Activated CD8-positive, alpha-beta T cell treated with anti-CD3 and anti-CD28 coated beads for 36 hours (primary cell): ENCODE measurements at places on chromosomes 3 and 15. TPM values are rescaled to one million over a fixed set of nuclear protein-coding genes. Genes with fewer than 3 reads are reported as not detected.

DNA sequence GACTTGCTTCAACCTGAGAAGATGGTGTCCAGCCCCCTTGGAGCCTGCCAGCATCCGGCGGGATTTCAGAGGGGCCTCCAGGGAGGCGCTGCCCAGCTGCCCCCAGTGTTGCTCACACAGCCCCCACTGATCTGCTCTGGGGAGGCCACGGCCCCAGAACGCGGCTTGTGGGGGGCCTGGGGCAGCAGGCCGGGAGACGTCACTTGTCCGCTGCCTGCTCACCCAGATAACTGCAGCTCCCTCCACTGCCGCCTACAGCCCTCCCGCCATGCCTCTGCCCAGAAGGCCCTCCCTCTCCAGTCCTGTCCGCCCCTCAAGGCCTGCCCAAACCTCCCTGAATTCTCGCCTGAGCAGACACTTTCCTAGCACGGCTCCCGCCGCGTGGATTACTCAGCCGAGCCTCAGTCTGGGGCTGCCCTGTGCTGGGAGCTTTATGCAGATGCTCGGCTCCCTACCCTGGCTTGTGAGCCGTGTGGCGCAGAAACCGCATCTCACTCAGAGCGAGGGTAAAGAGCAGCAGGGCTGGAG is 17.2 kb upstream of the ADIPOQ start:
- peaks cover 23% of the 10 kb centered on the region for H3K27me3 ChIP-seq
- H3K36me3 ChIP-seq: peaks cover 14% of the 10 kb centered on the region
- H3K4me1 ChIP-seq: peaks cover 31% of the 10 kb centered on the region
- DNase-seq: peak; percentile 73
- peak overlapping the region; percentile 71 for H3K27ac ChIP-seq

- peaks cover 34% of the 10 kb centered on the region for H3K4me1 ChIP-seq
- no peaks in the 10 kb centered on the region for H3K36me3 ChIP-seq
- peak overlapping the region; percentile 91 for H3K27ac ChIP-seq
- H3K27me3 ChIP-seq: peaks cover 3% of the 10 kb centered on the region
Measured at GRCh38 chr15:69468241-69469121, 15.9 kb downstream of the RPLP1 start.

DCLK3 gene
- not detected for total RNA-seq

IGSF10 gene
- total RNA-seq: not detected

DNA sequence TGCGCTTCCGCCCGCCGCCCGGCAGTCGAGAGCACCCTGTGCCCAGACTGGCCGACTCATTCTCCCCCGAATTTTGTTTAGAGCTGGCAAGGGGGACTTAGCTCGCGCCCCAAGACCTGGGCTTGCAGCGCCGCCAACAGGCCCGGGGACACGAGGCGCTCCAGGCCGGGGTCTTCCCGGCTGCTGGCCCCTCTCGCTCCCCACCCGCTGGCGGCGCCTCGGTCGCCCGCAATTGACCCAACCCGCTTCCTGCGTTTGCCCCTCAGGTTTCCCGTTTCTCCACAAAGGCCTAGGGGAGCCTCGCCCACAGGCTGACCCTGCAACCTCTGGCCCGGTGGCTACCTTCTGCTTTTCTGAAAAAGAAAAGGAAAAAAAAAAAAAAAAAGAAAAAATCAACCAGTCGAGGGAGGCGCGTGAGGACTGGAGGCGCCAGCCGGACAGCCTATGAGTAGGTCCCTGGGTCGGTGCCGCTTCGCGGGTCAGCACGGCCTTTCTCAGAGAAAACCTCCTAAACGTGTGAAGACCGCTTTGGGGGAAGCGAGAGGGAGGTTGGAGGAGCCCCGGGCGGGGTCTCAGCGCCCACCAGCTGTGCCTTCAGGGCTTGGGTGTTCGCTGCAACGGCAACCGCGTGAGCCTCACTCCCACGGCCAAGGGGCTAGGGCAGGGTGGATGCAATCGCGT is 7.2 kb downstream of the FOXL2 start:
- peaks cover 85% of the 10 kb centered on the region for H3K27me3 ChIP-seq
- no peak overlapping the region for H3K4me3 ChIP-seq
- H3K27ac ChIP-seq: no peak overlapping the region
- no peak for DNase-seq

GRCh38 chr3:153330901-153331300 is 168.9 kb downstream of the RAP2B start:
- H3K4me1 ChIP-seq: peaks cover 3% of the 10 kb centered on the region
- H3K4me3 ChIP-seq: no peak overlapping the region
- H3K36me3 ChIP-seq: no peaks in the 10 kb centered on the region

- no peaks in the 10 kb centered on the region for H3K4me1 ChIP-seq
- no peak for DNase-seq
- no peak overlapping the region for H3K27ac ChIP-seq
- H3K27me3 ChIP-seq: peaks cover 1% of the 10 kb centered on the region
- H3K36me3 ChIP-seq: no peaks in the 10 kb centered on the region
Measured at GRCh38 chr15:26126070-26126469, 262.9 kb upstream of the ATP10A start.

RARRES1 gene
- not detected for total RNA-seq

TMC3 gene
- total RNA-seq: not detected

ANKRD63 gene
- not detected for total RNA-seq

GRCh38 chr3:75332794-75333193 is 331.3 kb upstream of the FRG2C start:
- H3K36me3 ChIP-seq: no peaks in the 10 kb centered on the region
- no peaks in the 10 kb centered on the region for H3K27me3 ChIP-seq
- H3K4me1 ChIP-seq: no peaks in the 10 kb centered on the region
- H3K27ac ChIP-seq: no peak overlapping the region

HDGFL3 gene
- total RNA-seq: 32.2 TPM

FGD5 gene
- total RNA-seq: not detected

GRCh38 chr15:93467337-93467736 is 378.3 kb upstream of the RGMA start:
- no peak for DNase-seq
- H3K27me3 ChIP-seq: peaks cover 7% of the 10 kb centered on the region
- no peak overlapping the region for H3K4me3 ChIP-seq
- H3K4me1 ChIP-seq: no peaks in the 10 kb centered on the region
- no peak overlapping the region for H3K27ac ChIP-seq

- H3K27ac ChIP-seq: no peak overlapping the region
- no peak for DNase-seq
- no peaks in the 10 kb centered on the region for H3K27me3 ChIP-seq
- peaks cover 5% of the 10 kb centered on the region for H3K4me1 ChIP-seq
- no peak overlapping the region for H3K4me3 ChIP-seq
Measured at GRCh38 chr3:172072543-172072942, 33.2 kb downstream of the FNDC3B start.

- no peak for DNase-seq
- no peak overlapping the region for H3K4me3 ChIP-seq
- no peaks in the 10 kb centered on the region for H3K27me3 ChIP-seq
- no peak overlapping the region for H3K27ac ChIP-seq
Measured at GRCh38 chr15:22961762-22962161, 18.4 kb downstream of the CYFIP1 start.

GRCh38 chr3:102972350-102972749 is 537.5 kb downstream of the ZPLD1 start:
- H3K36me3 ChIP-seq: no peaks in the 10 kb centered on the region
- H3K4me3 ChIP-seq: no peak overlapping the region
- no peaks in the 10 kb centered on the region for H3K27me3 ChIP-seq
- H3K27ac ChIP-seq: no peak overlapping the region
- no peak for DNase-seq

DNA sequence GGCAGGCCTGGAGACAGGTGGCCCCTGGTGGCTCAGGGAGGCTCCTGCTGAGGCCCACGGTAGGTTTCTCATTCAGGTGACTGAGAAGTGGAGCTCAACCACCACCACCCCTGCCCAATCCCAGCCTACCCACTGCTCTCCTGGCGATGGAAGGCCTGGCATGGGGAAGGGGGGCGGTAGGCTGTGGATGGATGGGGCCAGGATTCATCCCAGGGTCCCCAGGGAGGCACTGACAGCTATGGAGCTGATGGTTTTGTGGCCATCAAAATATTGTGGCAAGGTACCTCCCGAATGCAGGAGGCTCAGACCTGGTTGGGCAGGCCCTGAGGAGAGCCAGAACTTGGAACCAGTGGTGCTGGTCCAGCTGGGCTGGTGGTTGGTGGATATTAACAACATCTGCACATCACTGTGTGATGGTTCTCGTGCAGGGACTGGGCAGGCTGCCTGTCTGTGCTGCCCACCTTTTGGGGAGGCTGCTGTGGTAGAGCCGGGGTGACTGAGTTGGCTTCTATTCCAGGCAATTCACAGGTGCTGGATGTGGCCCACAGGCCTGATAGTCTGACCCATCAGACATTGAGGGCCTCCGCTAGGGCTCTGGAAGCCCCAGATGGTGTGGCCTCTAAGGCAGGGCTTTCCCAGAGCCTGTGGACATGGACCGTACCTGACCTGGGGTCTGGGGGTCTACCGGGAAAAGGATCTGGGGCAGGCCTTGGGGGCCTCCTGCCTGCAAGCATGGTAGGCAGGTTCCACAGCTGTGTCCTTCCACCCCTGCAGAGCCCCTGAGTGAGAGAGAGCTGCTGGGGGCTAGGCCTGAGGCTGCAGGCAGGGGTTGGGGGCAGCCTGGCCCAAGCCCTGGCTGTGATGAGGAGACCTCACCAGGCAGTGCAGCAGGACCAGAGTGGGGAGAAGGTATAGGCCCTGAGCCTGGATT is 3.4 kb downstream of the ZBTB47 start:
- peaks cover 5% of the 10 kb centered on the region for H3K27me3 ChIP-seq
- H3K4me1 ChIP-seq: peaks cover 6% of the 10 kb centered on the region
- no peak for DNase-seq
- no peaks in the 10 kb centered on the region for H3K36me3 ChIP-seq
- H3K27ac ChIP-seq: no peak overlapping the region

FLNB gene
- 26.3 TPM for total RNA-seq

DNA sequence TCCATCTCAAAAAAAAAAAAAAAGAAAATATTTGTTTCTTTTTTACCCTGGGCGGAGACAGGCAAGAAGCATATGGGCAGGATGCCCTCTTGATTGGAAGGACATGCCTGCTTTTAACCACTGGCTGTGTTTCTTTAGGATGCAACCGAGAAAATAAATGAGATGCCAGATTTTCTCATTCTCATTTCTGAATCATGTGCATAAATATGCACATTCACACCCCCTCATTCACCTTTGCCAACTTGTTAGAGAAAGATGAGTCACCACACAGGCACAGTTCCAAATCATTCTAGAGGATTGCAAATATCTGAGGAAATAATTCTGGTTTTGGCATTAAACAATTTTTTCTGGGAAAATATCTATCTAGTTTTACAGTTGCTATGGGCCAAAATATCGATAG is 3.3 kb downstream of the LIPH start:
- no peak for DNase-seq
- H3K4me1 ChIP-seq: peaks cover 12% of the 10 kb centered on the region
- H3K36me3 ChIP-seq: no peaks in the 10 kb centered on the region

GRCh38 chr3:195762611-195763010 is 41.8 kb downstream of the MUC20 start:
- H3K27me3 ChIP-seq: peaks cover 43% of the 10 kb centered on the region
- no peak overlapping the region for H3K4me3 ChIP-seq
- H3K36me3 ChIP-seq: no peaks in the 10 kb centered on the region
- H3K27ac ChIP-seq: no peak overlapping the region
- H3K4me1 ChIP-seq: no peaks in the 10 kb centered on the region

DNA sequence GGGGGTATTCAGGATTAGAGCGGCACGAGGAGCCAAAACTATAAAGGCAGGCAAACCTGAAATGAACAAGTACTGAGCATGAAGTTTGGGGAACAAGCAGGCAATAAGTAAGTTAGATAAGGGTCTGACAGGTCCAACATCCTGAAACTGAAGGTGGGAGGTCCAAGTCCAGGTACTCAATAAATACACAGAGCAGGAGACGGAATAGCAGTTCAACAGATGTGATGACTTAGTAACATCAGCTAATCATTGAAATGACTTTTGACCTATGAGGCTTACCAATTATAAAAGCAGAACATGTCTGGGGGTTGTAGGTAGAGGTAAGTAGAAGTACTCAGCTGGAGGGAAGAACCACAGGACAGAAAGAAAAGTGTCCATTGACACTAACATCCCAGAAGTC is 132.8 kb upstream of the PDZRN3 start:
- no peak overlapping the region for H3K27ac ChIP-seq
- H3K4me3 ChIP-seq: no peak overlapping the region
- no peaks in the 10 kb centered on the region for H3K36me3 ChIP-seq
- no peaks in the 10 kb centered on the region for H3K4me1 ChIP-seq
- H3K27me3 ChIP-seq: no peaks in the 10 kb centered on the region
- DNase-seq: no peak

MFAP1 gene
- total RNA-seq: 39.8 TPM

C3orf80 gene
- 0.13 TPM for total RNA-seq

TIGIT gene
- 72.8 TPM for total RNA-seq

TTC23 gene
- 4.3 TPM for total RNA-seq

CHRM5 gene
- total RNA-seq: not detected

DNA sequence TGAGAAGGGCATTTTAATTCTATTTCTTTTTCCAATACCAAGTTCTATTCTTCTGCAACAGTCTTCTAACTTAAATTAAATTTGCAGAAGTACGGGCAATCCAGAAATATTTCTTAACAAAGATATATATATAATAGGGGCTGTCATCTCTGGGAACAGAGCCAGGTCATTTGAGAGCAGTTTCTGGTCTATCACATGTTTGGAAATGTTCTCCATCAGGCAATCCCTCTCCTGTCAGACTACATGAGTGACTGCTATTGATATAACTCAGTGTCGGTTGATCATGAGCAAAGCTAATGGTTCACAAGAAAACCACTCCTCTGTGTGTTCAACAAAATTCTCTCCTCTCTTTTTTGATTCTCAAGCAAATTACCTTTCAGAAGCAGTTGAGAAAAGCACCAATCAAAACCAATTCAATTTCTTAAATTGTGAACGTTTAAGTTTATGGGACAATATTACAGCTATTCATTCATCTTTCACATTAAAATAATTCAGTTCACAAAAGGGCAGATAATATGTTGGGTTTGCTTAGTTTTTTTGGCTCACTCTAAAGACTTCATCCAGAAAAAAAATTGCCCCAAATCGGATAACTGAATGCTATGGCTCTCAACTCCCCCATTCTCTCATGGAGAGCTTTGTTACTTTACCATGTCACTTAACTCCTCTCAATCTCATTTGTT is 152.9 kb upstream of the TGFBR2 start:
- no peak overlapping the region for H3K27ac ChIP-seq
- no peak for DNase-seq
- peaks cover 22% of the 10 kb centered on the region for H3K4me1 ChIP-seq

GRCh38 chr3:37670961-37671483 is 190.7 kb upstream of the CTDSPL start:
- DNase-seq: no peak
- peaks cover 9% of the 10 kb centered on the region for H3K27me3 ChIP-seq
- H3K27ac ChIP-seq: no peak overlapping the region
- no peak overlapping the region for H3K4me3 ChIP-seq
- no peaks in the 10 kb centered on the region for H3K36me3 ChIP-seq

WWTR1 gene
- total RNA-seq: 0.63 TPM
